ENCODE measurements at places on chromosomes 1 and 21.

DNA sequence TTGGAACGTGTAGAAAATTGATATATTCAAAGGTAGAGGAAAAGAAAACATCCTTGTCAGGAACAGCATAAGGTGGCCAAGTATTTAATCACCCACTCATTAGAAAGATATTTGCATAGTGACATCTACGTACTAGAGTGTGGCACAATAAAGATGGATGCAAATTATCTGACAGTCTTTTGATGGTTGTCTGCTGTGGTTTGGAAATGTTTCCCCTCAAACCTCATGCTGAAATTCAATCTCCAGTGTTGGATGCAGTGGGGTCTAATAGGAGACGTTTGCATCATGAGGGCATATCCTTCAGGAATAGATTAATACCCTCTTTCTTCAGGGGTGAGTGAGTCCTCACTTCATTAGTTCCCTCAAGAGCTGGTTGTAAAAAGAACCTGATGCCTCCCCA is 34.1 kb upstream of the RUNX1 start:
- no peak for DNase-seq

DNA sequence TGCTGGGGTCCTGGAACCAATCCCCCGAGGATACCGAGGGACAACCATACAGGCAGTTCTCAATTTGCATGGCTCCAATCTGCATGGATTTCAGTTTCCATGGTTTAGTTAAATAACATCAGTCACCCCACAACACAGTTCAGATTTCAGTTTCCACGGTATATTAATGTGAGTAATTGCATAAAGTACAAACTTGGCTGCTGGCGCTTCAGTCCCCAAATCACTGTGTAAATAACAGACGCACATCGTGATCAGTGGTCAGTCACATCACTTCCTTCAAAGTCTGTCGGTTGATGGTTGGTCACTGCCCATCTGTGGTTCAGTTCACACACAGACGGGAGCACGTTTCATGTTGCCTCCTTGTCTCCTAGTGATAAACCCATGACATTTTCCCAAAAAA is 66.4 kb upstream of the LPGAT1 start:
- DNase-seq = no peak

DNA sequence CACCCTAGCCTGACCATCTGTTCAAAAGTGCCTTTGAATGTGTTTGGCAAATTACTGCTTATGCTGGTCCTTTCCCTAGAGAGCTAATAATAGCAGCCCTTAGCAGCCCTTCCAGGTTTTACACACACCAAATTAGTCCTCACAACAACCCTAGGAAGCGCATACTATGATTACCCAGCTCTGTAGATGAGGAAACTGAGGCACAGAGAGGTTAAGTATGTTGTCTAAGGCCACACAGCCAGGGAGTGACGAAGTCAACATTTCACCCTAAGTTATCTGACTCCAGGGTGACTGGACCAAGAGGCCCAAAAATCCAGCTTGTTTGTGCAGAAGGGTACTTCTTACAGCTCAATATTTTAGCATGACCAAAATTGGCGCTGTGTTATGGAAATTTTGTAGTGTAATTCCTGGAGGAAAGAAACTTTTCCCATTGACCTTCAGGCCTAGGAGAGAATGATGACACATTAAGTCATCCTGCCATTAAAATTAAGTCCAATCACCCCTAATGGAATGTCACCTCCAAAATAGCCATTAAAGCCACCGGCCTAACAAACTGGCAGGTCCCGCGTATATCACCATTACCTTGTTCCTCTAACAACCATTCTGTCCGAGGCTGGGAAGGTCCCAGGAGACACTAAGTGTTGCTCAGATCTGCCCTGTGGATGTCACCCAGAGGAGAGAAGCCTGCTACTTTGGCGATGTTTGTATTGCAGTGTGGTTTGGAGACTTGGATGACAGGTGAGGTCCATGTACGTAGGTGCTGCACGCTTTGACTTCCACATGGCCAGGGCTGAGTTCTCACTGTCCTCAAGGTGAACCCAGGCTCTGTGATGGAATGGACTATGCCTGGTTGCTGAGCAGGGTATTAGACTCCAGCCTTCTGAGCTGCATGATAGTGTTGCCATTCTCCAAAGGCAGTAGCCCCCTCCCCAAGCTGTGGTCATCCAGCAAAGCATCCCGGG is 258.3 kb downstream of the TOMM20 start:
- DNase-seq = no peak

DNA sequence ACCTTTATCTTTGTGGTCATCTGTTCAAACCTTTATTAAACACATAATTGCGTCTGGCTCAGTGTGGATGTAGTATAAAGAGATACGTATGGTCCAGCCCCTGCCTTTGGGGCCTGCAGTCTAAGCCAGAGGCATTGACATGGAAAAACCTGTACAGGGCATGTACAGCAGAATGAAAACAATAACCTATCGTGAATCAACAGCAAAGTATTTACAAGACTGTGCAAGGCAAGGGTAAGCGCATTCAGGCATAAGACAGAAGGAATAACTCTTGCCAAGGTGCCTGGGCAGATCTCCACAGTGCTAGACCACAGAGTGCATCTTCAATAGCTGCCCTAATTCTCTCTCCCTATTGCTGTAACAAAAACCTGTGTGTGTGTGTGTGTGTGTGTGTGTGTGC is 35.5 kb downstream of the KIRREL1 start:
- no peak for DNase-seq

DNA sequence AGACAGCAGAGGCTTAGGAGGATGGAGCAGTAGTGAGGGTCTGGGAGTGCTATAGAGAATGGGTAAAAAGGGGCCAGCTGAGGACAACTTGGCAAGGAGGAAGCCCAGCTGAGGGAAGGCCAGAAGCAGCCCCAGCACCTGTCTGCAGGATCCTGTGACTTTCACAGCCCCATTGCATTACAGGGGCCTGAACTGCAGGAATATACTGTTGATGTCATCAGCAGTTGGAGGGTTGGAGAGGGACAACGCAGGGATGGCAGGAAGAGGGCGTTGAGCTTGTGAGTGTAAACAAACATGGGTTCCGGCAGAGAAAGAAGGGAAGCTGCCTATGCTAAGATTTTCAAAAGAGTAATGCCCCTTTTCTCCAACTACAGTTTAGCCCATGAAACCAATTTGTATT is 628.5 kb downstream of the SMYD3 start:
- no peak for DNase-seq

GRCh38 chr1:246629030-246629429 is 62.8 kb downstream of the CNST start:
- DNase-seq = no peak

- DNase-seq = no peak
These were observed 51.0 kb downstream of the DMRTB1 start for GRCh38 chr1:53510215-53510614.

DNA sequence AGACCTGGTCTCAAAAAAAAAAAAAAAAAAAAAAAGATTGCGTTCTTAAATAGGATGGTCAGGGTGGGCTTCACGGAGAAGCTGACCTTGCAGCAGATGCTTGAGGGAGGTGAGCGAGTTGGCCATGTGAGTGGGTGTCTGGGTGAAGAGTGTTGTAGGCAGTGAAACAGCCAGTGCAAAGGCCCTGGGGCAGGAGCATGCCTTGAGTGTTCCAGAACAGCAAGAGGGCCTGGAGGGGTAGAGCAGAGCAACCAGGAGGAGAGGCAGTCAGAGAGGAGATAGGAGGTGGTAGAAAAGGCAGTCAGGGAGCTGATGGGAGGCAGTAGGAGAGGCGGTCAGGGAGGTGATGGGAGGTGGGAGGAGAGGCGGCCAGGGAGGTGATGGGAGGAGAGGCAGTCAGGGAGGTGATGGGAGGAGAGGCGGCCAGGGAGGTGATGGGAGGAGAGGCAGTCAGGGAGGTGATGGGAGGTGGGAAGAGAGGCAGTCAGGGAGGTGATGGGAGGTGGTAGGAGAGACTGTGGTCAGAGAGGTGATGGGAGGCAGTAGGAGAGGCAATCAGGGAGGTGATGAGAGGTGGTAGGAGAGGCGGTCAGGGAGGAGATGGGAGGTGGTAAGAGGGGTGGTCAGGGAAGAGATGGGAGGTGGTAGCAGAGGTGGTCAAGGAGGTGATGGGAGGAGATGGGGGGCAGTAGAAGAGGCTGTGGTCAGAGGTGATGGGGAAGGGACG is 20.2 kb upstream of the PADI6 start:
- DNase-seq = no peak

DNA sequence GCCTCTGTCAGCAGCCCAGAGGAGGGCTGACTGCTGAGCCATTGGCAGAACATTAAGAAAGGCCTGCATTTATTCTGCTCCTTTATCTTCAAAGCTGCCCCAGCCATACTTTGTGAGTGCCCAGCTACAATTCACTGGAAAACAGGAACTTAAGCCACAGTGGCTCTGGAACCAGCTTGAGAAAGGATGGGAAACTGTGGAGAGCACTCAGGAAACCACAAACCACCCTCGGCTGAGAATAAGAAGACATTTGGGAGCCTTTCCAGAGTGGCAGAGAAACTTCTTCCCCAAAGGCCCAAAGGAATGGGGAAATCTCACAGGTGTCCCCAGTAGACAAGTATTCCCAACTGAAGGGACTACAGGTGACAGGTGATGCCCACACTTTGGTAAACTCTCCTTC is 1.8 kb downstream of the LAMB3 start:
- DNase-seq = no peak
